ENCODE measurements at places on chromosomes 2 and 18.

GRCh38 chr2:237300739-237301138 lies 113.2 kb downstream of the COL6A3 start:
- no peak for DNase-seq

- no peak for DNase-seq
These were observed 84.2 kb upstream of the PIK3C3 start for GRCh38 chr18:41870817-41871216.

DNA sequence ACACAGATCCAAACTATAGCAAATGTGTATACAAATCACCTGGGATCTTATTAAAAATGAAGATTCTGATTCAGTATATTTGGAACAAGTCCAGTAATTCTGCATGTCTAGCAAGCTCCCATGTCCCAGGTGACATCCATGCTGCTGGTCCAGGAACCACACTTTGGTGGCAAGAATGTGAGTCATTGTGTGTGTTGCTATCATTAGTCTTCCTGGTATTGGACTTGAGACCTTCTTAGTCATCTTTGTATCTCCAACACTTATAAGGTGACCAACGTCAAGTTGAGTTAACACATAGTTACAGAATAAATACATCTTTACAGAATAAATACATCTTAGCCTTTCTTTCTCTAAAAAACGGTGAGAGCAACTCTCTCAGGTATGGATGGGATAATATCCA lies 107.9 kb upstream of the NDUFV2 start:
- no peak for DNase-seq

- DNase-seq: no peak
These were observed 2.1 kb upstream of the PID1 start for GRCh38 chr2:229273006-229273722.

DNA sequence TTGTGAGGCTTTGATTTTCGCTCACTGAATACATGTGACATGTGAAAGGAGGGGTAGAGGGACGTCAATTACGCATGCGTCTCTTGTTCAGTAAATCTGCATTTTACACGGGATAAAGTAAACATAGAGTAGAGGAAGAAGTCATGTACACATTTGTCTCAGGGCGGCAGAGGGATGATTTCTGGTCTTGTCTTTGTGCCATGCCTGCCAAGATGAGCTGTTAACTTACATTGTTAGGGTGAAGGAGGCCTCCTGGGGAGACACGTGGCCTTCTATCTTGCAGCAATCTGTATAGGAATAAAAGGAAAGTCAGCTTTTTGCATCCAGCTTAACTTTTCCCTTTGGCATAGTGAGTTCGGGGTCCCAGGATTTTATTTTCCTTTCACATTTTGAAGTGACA lies 106.3 kb downstream of the LDLRAD4 start:
- no peak for DNase-seq

DNA sequence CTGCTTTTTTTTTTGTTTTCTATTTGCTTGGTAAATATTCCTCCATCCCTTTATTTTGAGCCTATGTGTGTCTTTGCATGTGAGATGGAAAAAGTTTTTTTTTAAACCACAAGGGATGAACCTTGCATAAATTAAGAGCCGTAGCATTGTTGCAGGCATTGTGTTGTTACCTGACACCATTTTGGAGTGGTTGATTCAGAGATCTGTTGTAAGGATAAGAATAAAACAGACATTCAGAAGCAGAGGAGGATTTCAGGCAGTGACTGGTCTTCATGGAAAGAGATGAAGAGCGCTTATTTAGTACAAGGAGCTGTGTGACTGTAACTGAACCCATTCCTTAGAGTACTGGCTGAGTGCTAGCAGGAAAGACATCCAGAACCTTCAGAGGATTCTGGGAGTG lies 101.2 kb downstream of the LTBP1 start:
- DNase-seq: no peak

GRCh38 chr18:45447355-45448265 lies 167.7 kb upstream of the SLC14A2 start:
- no peak for DNase-seq

Data from GM10248 (cell line).